H1 (cell line): ENCODE measurements at places on chromosomes 4 and X. TPM values are rescaled to one million over a fixed set of nuclear protein-coding genes. Genes with fewer than 3 reads are reported as not detected.

DNA sequence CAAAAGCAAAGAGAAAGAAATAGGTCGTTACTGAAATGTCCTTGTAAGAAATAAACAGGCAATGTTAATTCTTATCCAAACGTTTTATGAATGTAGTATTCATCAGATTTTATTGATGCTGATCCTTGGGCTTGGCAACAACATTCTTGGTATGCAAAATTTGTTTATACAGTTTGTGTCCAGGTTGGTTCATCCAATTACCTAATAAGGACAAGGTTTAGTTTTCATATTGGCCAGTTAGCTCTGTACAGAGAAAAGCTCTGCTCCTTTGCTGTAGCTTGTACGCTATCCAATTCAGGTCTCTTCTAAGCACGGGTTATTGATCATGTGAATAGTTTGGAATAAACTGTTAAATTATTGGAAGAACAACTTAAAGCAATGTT, 14.4 kb upstream of the CCNG2 start:
- no peak for DNase-seq
- H3K27ac ChIP-seq = no peak overlapping the region
- no peak overlapping the region for H3K4me3 ChIP-seq

DNA sequence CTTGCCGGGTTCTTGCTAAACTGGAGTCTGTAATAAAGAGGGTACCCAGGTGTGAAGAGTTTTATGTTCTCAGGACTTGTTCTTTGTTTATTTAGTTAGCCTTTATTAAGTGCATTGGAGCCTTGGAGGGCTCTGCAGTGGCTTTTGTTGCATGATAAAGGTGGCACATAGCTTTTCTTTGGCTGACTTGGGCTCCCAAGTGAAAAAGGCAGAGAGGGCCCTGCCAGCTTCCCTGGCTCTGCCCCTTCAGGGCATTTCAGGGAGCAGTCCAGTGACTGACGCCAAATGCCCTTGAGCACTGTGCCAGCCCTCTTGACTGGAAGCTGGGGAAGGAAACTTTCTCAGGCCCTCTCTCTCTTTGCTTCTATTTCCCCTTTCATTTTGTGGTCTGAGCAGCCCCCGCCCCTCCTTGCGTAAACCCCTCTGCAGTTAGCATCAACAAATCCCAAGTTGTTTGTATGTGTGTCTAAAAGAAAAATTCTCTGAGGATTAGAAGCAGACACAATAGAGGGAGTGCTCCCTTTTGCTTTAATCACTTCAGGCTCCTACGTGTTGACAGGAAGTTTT, 152.2 kb downstream of the NHS start:
- peaks cover 5% of the 10 kb centered on the region; the same call in 1 of the 2 replicates for H3K4me1 ChIP-seq
- DNase-seq = no peak
- H3K27me3 ChIP-seq = no peaks in the 10 kb centered on the region
- no peak overlapping the region for H3K4me3 ChIP-seq

DNA sequence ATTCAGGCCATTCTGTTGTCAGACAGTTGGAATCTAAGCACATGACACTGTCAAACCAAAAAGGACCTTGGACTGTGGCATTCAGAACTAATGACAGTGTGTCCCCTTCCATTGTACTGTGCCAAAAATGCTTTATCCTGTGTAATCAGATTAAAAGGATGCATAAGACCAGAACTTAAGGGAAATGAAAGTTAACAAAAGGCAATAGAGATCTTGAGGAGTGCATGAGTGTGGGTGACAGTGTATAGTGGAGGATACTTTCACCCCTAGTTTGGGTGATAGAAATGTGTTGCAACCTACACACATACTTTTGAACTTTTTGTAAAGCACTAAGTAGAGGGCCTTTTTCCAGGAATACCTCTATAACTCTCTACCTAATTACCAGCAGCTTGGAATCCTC, 4.5 kb downstream of the CYSLTR1 start:
- H3K27me3 ChIP-seq = no peaks in the 10 kb centered on the region
- no peak overlapping the region for H3K27ac ChIP-seq
- no peak for DNase-seq
- H3K4me1 ChIP-seq = peaks cover 3% of the 10 kb centered on the region; the same call in 1 of the 2 replicates
- H3K4me3 ChIP-seq = no peak overlapping the region

Gene IL13RA1
- total RNA-seq = 8.6 and 9.4 TPM in 2 replicates

Gene NSUN7
- 24.4 and 26.3 TPM in 2 replicates for total RNA-seq

Gene SH3RF1
- 14.2 and 15.1 TPM in 2 replicates for total RNA-seq

GRCh38 chr4:127239902-127240763, 392.6 kb upstream of the INTU start:
- H3K4me3 ChIP-seq = no peak overlapping the region
- H3K27me3 ChIP-seq = no peaks in the 10 kb centered on the region
- H3K4me1 ChIP-seq = no peaks in the 10 kb centered on the region
- DNase-seq = no peak

Gene TBX22
- 0.33 and 0.63 TPM in 2 replicates for total RNA-seq

DNA sequence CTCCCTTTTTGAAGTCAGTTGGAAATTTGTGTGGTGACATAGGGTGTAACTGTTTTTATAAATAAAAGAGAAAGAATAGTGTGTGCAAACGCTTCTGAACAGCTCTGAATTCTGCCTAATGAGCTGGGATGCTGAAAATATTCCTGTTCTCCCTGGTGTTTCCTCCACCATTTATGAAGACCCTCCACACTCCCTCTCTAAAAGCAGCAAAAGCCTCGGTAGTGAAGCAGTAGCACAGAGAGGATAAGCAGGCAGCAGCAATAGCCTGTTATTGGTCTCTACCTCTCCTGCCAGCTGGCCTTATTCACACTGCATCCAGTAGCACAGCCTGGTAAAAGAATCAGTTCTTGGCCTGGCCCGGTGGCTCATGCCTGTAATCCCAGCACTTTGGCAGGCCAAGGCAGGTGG, 406.1 kb downstream of the IQCM start:
- no peak overlapping the region for H3K4me3 ChIP-seq
- no peaks in the 10 kb centered on the region for H3K4me1 ChIP-seq
- H3K27ac ChIP-seq = no peak overlapping the region

Gene LRAT
- total RNA-seq = 10.3 and 10.6 TPM in 2 replicates
